Endothelial cell of umbilical vein (primary cell): ENCODE measurements at places on chromosomes 5 and 9. TPM values are rescaled to one million over a fixed set of nuclear protein-coding genes. Genes with fewer than 3 reads are reported as not detected.

GRCh38 chr5:128472036-128472435, 66.0 kb downstream of the FBN2 start:
- DNase-seq, result no peak

DNA sequence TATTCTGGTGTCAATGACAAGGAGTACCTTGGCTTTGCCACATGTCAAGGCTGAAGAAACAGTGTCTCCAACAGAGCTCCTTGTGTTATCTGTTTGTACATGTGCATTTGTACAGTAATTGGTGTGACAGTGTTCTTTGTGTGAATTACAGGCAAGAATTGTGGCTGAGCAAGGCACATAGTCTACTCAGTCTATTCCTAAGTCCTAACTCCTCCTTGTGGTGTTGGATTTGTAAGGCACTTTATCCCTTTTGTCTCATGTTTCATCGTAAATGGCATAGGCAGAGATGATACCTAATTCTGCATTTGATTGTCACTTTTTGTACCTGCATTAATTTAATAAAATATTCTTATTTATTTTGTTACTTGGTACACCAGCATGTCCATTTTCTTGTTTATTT, 19.8 kb downstream of the CD274 start:
- DNase-seq, result no peak

GRCh38 chr5:120368923-120369715, 95.0 kb upstream of the PRR16 start:
- no peak for DNase-seq

DNA sequence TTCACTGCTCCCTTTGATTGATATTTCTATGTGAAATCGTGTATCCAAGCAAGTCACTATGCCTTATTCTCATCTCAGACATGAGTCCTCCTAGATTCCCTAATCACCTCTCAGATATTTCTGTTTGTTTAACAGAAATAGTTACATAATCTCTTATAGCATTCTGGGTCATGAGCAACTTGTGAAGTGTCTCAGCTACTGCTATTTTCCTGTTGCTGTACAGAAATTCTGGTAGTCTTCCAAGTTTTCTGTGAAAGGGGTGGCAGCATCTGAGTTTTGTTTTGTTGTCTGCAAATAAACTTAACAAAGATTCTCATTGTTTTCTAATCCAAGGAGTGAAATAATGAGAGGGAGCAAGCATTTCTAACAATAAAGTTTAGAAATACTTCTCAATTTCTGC, 256.9 kb upstream of the ST8SIA4 start:
- peak; percentile 9 for DNase-seq

- peak; percentile 30 for DNase-seq
Measured at GRCh38 chr5:7815892-7816534, 34.9 kb downstream of the CFAP90 start.

DNA sequence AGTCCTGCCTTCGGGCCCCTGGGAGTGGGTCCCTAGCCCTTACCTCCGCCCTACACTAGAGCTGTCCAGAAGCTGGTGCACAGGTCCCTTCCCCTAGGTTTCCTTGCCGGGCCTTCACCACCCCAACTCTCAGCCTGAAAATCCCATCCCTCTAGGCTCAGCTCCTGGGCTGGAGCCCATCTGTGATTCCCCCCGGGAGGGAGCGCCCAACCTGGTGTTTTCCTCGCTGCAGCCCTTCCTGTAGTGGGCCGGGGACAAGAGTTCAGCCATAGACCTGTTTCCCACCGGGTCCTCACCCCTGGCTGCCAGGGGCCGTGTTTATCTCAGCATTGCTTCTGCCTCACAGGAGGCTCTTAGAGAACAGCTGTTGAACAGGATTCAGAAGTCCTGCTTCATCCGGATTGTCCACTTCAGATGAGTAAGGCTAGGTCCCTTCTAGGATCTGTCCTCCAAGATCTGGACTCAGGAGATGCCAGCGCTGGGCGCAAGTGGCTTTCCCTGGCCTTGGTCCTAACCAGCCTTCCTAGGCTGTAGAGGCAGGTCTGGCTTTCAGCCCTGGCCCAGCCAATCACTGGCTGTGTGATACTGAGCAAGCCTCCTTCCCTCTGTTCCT, 965 bp downstream of the GLIPR2 start:
- peak; percentile 44 for DNase-seq

DNA sequence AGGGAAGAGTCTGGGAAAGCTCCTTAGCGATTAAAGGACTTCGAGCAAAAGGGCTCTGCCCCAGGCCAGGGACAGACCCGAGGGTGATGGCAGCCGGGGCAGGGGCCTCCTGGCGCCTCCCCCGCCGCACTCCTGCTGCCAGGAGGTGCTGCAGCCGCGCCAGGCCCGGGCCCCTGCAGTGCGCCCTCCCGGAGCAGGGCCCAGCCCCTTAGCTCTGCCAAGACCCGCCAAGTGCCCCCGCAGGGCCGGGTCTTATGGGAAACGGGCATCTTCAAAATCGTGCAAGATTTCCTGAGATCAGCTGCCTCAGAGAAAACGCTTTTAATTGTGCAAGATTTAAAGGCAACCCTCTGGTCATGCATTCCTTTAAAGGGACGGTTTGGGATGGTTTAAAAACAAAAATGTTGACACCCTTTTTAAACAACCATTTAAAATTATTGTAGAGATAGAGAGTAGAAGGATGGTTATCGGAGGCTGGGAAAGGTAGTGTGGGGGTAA, 52.4 kb downstream of the CDC14B start:
- DNase-seq, result peak; percentile 11

- DNase-seq, result no peak
Measured at GRCh38 chr9:69090946-69091345, 55.4 kb downstream of the FXN start.

- no peak for DNase-seq
Measured at GRCh38 chr9:127209948-127210640, 54.5 kb upstream of the GARNL3 start.

GRCh38 chr9:89710697-89711096, 105.9 kb downstream of the GADD45G start:
- no peak for DNase-seq

GRCh38 chr5:132877938-132878337, 4.5 kb downstream of the LEAP2 start:
- no peak for DNase-seq

DNA sequence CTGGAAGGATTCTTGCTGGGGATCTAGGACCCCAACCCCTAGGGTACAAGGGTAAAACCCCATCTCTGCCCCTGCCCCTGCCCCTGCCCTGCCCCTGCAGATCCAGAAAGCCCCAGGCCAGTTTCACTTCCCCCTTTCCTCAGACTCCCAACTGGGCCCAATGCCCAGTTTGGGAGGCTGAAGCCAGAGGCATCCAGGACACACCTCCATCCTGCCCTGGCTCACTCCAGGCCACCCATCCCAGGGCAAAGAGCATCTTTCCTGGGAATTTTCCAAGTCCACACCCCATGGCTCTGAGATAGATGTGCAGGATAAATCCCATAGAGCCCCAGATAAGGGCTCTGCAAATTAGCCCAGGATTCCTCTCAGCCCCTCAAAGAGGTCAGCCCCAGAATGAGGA, 17.4 kb downstream of the CNTFR start:
- DNase-seq, result no peak

GRCh38 chr5:56346741-56347535, 113.8 kb upstream of the ANKRD55 start:
- no peak for DNase-seq

- DNase-seq, result no peak
Measured at GRCh38 chr5:9601055-9601739, 29.0 kb downstream of the TAS2R1 start.

- no peak for DNase-seq
Measured at GRCh38 chr5:169647566-169647965, 10.5 kb downstream of the DOCK2 start.

DNA sequence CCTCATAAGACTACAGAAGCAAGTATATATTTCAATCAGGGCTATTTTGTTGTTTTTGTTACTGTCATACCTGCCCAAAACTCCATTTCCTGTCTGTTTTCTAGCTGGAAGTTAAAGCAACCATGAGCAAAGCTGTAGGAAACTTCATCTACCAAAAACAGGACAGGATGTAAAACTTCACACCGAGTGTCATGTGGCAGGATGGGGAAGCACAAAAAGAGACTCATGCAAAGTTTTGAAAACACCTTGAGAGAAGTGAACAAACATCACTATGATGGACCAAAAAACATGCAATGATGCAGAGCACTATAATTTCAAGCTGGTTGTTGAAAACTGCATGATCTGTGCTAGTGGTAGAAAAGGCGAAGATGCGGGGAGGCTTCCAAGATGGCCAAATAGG, 6.3 kb upstream of the GZMA start:
- DNase-seq, result no peak

GRCh38 chr9:130765137-130766020, 69.7 kb upstream of the ABL1 start:
- peak; percentile 84 for DNase-seq

DNA sequence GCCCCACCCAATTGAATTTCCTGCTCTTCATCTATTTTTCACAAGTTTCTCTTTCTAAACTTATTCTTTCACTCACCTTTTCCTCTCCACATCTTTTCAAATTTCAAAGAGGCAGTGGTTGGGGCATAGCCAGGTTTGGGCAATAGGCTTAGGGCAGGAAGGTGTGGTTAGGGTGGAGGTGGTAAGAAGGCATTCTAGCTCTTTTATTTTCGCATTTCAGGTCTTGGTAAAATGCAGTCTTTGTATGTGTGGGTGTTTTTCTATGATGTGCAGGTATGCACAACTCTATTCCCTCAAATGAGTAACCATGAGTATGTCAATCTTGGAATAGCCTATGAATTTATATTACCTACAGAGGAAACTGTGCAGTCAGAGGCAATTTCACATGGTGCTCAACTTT, 129.8 kb upstream of the IFNE start:
- DNase-seq, result no peak

DNA sequence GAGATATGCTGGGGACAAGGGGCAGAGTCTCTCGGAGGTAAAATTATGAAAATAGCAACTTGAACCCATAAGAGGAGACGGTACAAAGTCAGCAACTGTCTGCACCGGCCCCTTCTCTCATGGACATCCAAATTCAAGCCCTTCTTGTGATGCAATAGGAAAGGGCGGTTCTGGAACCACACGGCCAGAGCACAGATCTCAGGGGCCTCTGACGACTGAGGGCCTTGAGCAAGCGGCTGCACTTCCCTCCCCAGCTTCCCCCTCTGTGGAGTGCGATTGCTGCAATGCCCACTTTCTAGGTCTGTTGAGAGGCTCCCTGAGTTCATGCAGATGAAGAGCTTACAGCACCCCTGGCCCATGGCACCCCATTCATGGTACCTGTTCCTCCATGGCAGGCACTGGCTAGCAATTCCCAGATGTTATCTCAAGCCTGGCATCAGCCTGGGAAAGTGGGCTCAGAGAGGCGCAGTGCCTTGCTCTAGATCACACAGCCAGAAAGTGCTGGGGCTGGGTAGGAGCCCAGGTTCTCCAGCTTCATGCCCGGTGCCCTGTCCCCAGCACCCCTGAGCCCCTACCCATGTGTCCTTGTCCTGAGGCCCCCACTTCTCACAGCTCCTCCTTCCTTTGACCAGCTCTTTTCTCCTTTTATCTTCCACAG, 17.7 kb upstream of the CPLX2 start:
- no peak for DNase-seq

- DNase-seq, result peak; percentile 49
Measured at GRCh38 chr5:64229163-64229774, 63.6 kb downstream of the RNF180 start.

- DNase-seq, result peak; percentile 96
Measured at GRCh38 chr9:18632632-18633403, 158.9 kb downstream of the ADAMTSL1 start.

The SHC3 gene
- 0.16 and 2.0 TPM in 2 replicates for total RNA-seq

The SHISAL2B gene
- total RNA-seq, result not detected in 2 replicates

The TNFSF8 gene
- not detected in 2 replicates for total RNA-seq

The ARSI gene
- 0.20 TPM in 1 of 2 replicates, not detected in the other for total RNA-seq

The FRRS1L gene
- 0.05 TPM in 1 of 2 replicates, not detected in the other for total RNA-seq

The PCDHGC5 gene
- total RNA-seq, result 0.60 and 1.2 TPM in 2 replicates

The PDE6A gene
- not detected in 2 replicates for total RNA-seq

The N4BP3 gene
- 38.2 and 40.3 TPM in 2 replicates for total RNA-seq

The TAF1L gene
- total RNA-seq, result not detected in 2 replicates
